ENCODE measurements at places on chromosomes 4 and X.

- DNase-seq: no peak
Measured at GRCh38 chr4:83552924-83553323, 17.0 kb downstream of the GPAT3 start.

DNA sequence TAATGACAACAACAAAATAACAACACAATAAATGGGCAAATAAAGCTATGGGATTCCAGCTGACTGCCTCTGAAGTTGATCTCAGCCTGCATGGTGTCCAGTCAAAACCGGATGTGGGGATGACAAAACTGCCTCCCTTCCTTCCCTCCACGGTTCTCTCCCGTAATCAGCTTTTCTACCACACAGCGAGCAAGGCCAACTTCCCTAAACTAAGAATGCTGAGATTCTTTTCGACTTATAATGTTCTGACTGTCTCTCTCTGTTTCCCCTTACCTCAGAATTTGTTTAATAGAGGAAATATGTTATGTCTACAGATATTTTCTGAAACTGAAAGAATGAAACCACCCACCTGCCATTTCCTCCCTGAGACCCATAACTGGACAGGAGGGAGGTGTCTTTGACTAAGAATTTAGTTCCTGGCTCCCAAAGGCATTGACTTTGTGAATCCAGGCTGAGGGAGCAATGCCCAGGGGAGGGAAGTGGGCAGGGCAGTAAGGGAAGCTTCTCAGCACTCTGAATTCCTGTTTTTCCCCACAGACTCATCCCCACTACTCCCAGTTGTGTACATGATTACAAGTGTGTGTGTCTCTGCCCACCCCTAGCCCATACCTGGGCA is 1.0 kb upstream of the TLR1 start:
- no peak for DNase-seq

- peak; percentile 58 for DNase-seq
Measured at GRCh38 chrX:24241822-24242648, 71.8 kb downstream of the SUPT20HL2 start.

DNA sequence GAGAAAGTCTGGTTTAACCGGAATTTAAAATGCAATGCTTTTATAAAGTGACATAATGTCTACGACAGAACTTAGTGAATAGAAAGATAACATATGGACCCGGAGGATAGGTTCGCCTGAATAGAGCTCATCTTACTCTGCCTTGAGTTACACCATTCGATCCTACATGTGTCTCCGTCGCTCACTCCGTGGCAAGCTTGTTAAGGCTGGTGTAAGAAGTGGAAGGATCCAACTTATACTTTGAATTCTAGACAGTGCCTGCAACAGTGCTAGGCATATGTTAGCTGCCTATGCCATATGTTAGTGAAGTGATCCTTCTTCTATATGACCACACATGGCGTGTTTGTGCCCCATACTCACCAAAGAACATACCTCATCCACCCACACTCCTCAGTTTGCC is 50.9 kb downstream of the SEL1L3 start:
- DNase-seq: no peak

DNA sequence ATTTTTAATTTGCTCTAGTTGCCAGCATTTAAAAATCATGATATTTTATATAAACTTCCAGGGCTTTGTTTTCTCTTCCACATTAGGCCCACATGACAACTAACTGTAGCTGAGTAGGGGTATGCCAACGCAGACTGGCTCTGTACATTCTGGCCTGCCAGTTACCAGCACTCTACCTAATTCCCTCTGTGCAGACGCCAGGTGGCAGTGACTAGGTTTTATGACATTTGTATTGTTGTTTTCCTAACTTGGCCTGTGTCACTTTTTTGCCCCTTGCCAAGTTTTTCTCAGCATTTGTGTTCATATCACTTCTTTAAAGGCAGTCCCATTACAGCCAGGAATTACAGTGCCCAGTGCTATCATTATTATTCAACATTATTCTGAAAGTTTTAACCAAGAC is 347.5 kb downstream of the NKX6-1 start:
- peak; percentile 55 for DNase-seq

GRCh38 chr4:13523105-13523477 is 21.2 kb downstream of the NKX3-2 start:
- DNase-seq: no peak

DNA sequence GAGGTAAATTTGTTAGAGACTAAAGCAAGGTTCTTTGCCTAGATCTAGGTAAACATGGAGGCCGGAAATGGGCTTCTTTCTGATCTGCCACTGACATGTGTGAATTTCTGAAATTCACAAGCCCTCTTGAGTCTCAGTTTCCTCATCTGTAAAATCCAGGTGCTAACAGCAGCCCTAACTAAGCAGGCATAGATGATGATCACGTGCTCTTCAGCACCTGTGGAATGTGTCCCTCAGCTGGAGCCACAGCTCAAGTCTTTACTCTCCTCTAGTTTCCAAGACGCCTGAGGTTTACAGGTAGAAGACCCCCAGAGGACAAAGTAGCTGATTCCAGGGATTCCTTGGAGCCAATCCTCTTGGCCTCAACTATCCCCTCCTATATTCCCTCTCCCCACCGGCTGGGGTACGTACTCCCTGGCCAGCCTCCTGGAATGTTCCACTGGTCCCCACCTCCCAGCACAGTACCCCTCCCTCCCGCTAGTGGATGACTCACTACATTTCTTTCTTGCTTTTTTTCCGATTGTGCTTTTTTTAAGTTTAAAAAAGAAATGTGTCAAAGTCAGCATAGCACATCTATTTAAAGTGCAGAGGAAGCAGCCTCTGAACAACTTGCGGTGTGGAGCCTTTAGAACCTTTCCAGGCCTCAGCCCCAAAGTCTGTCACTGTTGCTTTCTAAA is 98.4 kb downstream of the PHKA2 start:
- no peak for DNase-seq

- no peak for DNase-seq
Measured at GRCh38 chrX:43423876-43424275, 232.2 kb upstream of the MAOA start.

- no peak for DNase-seq
Measured at GRCh38 chrX:23953908-23954269, 46.1 kb downstream of the CXorf58 start.

- no peak for DNase-seq
Measured at GRCh38 chr4:5224340-5224739, 173.1 kb downstream of the STK32B start.

DNA sequence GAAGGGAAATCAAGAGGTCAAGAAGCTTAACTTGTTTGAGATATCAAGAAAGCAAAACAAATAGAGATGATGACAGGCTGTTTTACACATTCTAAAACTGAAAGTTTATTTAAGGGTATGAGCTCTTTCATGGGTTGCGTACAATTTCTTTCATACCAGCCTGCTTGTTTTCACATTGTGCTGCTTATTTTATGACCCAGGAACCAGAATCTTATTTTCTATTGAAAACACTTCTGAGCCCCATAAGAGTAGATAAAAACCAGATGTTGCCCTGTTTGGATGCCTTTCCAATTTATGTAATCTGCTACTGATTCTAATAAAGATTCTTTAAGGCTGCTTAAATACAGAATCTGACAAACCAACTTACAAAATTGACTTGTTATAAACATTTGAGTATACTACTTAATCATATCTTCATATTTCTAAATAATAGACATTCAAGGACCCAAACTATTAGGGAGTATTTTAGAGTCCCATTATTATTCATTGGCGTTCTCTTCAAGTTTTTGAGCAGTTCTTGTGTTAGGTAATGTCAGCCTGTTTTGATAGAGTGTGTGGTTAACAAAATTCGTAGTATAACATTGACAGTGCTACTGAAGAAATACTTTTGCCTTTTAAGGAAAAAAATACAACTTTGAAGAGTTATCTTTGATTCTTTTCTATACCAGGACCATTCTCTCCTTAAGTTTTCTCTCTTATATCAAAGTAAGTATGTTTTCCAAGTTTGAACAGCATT is 74.4 kb downstream of the PDLIM5 start:
- DNase-seq: no peak

DNA sequence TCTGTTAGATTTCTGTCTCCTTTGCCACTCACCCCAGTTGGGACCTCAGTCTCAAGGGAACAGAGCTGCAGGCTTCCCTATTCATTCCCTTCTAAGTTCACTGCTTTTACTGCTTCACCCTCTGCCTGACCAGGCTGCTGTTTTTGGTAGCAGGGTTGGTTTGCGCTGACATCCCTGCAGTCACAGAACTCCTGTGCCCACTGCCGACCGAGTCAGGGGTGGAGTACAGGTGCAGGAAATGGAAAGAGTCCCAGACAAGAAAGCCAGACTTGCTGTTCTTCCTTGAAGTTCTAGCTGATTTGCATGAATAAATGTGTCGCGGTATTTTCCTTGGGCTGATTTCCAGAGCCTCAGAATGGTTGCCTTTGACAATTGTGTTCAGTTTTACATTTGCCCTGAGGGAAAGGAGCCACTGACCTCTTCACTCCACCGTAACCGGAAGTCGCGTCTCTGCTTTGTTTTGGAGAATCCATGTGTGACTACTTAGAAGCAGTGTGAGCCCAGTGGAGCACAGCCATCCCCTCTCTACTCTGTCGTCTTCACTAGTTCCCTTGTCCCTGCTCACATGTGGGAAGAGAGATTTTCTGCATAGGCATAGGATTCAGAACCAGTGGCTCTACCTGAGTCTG is 84.8 kb downstream of the TNIP2 start:
- no peak for DNase-seq

- DNase-seq: no peak
Measured at GRCh38 chr4:129335818-129336217, 239.9 kb downstream of the C4orf33 start.
